Astrocyte of the hippocampus (primary cell): ENCODE measurements at places on chromosomes 1 and 21.

DNA sequence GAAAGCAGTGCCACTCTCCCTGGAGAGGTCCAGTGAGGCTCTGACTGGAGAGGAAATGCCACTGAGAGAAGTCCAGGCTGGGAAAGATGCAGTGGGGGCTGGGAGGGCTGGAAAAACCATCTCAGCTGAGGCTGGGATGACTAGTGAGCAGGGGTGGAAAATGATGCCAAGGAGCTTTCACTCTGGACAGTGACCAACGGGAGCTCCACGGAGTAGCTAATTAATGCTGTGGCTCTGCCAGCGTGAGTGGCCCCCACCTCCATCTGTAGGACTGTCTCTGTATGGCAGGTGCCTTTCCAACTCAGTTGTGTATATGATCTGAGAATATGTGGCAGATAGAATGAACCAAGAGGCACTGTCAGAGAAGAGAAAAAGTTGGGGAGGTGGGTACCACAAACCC, 86.7 kb downstream of the DDX20 start:
- DNase-seq, result no peak

GRCh38 chr21:31190516-31190915, 152.2 kb upstream of the KRTAP19-8 start:
- DNase-seq, result no peak

GRCh38 chr1:106613068-106613467, 443.4 kb upstream of the PRMT6 start:
- no peak for DNase-seq

DNA sequence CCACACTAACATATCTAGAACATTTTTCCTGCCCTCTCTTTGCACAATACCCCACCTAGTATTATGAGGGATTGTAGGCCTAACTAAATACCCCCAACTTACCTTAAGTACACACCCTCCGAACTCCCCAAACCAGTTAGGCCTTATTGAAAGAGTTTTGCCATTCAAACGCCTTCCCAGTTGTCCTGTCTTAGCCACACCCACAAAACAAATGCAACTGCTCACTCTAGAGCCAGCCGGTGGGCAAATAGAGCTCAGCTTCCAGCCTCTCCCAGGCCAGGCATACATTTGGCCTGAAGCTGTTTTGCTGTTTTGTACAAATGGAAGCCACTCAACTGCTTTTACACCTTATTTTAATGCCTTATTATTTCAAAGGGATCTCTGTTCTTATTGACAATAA, 224.2 kb upstream of the RUNX1 start:
- no peak for DNase-seq

GRCh38 chr21:41337515-41337914, 20.9 kb downstream of the FAM3B start:
- no peak for DNase-seq

DNA sequence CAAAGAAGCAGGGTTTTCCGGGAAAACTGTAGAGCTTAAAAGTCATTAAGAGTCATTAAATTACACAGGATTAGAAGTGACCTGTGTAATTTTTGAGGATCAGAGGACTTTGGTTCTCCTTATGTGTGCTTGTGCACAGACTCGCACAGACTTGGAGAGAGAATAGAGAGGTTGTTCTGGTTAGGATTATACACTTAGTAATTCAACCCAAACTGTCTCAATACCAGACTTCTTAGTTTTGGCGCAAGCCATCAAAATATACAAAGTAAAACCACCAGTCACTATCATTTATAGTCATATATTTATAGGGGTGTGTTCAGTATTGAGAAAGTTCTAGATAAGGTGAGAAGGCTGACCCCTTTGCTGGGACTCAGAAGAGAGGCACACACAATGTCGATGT, 112.3 kb downstream of the HLX start:
- DNase-seq, result no peak

DNA sequence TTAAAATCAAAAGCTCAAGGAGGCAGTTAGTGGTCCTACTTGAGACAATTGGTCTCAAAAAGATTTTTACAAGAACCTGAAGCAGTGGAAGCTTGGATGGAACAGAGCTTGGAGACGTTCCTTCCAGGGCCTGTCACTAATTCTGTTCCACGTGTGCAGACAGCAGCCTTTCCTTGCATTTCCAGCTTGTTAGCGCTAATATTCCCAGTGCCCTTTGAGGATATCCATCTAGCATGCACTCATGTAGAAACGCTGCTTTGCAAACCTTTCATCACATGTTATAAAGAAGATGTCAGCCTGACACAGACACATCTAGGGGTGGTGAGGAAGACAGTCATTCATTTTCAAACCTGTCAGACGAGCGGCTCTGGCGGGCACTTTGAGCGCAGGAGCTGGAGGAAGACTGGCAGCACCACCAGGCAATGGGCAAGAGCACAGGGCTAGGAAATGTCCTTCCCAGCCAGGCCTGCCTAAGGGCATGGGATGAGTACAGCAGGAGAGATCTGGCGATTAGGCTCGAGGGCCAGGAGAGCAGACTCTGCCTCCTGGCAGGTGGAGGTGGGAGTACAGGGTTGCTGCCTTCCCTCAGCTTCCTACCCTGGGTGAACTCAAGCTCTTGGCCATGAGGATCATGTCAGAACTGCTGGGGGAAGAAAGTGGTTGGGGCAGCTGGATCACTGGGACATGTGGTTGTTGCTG, 55.5 kb downstream of the CASQ2 start:
- DNase-seq, result no peak

DNA sequence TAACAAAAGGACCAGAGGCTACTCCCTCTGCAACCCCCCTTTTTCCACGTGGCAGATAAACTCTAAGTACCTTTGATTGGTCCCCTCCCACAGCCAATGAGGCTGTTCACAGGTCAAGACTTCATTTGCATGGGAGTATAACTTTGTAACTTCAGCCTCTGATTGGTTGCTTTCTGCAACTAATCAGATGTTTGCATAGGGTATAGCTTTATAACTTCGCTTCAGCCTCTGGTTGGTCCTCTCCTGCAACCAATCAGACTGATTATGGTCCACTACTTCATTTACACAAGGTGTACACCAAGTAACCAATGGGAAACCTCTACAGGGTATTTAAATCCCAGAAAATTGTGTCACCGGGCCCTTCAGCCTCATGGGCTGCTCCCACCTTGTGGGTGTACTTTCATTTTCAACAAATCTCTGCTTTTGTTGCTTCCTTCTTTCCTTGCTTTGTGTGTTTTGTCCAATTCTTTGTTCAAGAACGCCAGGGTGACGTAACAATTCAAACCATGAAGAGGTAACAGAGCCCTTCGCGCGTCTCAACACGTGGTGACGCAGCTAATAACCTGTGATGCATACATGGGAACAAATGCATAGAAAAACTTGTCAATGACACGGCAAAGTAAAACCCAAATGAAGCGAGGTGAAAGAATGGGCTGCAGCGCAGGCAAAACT, 47.2 kb downstream of the VPS26C start:
- DNase-seq, result peak; percentile 18

DNA sequence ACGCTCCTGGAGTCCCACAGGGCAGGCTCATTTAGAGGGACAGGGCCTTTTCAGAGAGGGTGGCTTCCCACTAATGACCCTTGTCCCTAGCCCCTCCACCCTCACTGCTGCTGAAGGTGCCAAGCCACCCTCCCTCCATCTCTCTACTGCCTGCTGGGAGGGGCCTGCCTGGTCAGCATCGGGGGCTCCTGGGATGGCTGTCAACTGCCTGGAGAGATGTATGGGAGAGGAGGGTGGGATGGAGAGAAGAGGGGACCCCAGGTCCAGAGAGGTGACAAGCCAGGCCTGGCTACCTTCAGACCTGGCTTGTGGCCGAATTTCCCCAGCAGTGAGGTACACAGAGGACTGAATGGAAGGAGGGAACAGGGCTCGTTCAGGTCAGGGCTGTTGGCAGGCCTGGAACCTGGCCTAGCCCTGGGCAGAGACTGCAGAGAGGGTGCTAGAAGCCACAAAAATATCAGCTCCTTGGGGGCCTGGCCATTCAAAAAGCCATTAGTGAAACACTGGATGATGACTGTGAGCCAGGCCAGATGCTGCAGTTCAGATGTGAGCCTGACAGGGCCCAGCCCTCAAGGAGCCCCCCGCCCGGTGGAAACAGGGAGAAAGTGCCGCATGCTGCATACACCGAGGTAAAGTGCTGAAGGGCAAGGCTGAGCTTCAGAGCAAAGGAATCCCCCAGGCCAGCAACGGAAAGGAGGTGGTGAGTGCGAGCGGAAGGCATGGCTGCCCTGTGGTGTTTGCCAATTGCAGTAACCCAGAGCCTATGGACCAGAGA, 20.0 kb downstream of the MMEL1 start:
- no peak for DNase-seq

- DNase-seq, result peak; percentile 52
Measured at GRCh38 chr1:109769330-109770078, 5.8 kb upstream of the EPS8L3 start.

GRCh38 chr1:32741413-32742198, 39.0 kb upstream of the SYNC start:
- peak; percentile 53 for DNase-seq

DNA sequence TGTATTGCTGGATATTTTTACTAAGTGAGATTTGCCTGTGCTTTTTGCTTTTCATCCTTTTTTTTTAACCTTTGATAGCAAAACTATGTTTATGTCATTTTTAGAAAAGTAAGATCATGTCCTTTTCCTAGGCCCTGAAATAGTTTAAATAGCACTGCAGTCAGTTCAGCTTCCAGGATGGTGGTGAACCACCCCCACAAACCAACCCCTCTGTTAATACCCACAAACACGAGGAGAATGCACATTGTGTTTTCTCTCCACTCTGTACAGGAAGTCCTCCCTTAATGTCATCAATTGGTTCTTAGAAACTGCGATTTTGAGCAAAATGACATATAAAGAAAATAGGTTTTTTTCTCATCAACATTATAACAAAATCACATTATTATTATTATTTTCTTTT, 117.7 kb upstream of the DSCAM start:
- DNase-seq, result peak; percentile 12

- DNase-seq, result no peak
Measured at GRCh38 chr1:53127546-53127945, 14.9 kb downstream of the SLC1A7 start.

GRCh38 chr1:184020855-184021254, 16.7 kb downstream of the COLGALT2 start:
- no peak for DNase-seq

- DNase-seq, result no peak
Measured at GRCh38 chr1:77371396-77371795, 89.6 kb downstream of the AK5 start.

DNA sequence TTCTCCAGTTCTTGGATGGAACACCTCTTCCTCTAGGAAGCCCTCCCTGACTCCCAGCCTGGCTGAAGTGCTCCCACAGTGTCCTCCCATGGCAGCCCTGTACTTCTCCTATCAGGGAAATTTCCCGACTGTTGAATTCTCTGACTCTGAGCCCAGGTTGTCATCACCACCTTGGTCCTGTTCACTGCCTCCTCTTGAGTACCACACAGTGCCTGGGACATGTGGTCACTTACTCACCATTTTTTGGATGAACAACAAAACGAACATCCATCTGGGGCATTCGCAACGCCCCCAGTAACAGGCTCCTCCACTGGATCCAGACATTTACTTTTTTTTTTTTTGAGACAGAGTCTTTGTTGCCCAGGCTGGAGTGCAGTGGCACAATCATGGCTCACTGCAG, 37.4 kb downstream of the CHD5 start:
- DNase-seq, result no peak

- peak; percentile 28 for DNase-seq
Measured at GRCh38 chr1:239547987-239548386, 161.6 kb downstream of the CHRM3 start.

- no peak for DNase-seq
Measured at GRCh38 chr1:101566883-101567538, 330.2 kb downstream of the S1PR1 start.

DNA sequence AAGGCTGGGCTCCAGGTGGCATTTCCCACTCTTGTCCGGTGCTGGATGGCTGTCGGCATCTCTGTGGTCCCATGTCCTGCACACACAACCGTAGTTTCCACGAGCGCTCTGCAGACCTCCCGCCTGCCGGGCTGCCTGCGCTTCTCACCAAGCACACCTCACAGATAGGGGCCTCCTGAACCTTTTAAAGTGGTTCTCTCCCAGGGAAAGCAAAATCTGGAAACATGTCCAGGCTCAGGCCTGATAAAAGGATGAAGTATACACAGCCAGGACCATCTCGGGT, 46.2 kb downstream of the CAPN9 start:
- DNase-seq, result no peak

DNA sequence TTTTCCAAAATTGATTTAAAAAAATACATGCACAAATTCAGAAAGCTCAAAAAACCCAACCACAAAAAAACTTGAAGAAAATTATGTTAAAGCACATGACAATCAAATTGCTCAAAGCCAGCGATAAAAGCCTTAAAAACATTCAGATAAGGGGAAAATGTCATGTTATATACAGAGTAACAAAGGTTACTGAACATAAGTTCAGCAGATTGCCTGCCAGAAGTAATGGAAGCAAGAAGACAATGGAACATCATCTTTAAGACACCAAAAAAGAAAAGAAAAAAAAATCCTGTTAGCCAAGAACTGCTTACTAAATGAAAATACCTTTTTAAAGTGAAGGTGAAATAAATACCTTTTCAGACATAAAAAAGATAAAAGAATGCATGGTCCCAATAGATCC, 147.2 kb upstream of the SGIP1 start:
- DNase-seq, result no peak

GRCh38 chr21:21605521-21605920, 607.3 kb downstream of the NCAM2 start:
- no peak for DNase-seq

DNA sequence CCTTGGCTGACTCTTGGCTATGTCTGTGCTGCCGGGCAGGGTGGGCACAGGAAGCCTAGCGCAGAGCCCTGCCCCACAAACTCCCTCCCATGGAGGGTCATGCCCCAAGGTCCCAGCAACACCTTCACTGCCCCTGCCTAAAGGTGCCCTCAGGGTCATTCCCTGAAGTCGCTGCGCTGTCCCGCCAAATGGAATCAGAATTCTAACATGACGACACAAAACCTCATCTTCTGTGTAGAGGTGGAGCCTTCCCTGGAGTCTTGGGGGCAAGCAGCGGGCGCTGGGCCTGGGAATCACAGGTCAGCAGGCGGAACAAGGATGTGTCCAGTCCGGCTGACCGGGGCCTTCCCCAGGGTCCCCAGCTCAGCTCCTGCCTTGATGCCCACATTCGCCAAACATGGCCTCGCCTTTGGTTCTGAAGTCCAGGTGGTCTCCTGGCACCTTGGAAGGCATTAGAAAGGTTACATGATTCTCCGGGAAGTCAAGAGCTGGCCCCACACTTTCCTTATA, 17.3 kb downstream of the TMEM201 start:
- DNase-seq, result no peak

DNA sequence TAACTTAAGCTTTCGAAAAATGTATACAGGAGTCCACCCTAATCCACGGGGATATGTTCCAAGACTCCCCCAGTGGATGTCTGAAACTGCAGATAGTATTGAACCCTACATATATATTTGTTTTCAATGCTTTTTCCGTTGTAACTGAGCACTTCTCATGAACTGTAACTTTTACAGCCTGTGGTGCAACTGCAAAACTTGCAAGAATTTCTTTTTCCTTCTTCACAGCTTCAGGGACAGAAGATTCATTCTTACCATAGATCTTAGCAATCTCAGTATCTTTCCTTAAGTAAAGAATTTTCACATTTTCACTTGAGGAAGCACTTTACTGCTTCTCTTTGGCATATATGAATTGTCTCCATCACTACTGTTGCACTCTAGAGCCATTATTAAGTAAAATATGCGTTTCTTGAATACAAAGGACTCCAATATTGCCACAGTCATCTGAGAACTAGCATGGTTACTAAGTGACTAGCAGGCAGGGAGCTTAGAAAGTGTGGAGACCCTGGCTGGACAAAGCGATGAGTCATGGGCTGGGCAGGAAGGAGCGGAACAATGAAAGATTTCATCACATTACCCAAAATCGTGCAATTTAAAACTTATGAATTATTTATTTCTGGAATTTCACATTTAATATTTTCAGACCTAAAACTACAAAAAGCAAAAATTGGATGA, 14.1 kb downstream of the DPYD start:
- DNase-seq, result peak; percentile 82

- peak; percentile 53 for DNase-seq
Measured at GRCh38 chr1:57133686-57134085, 167.9 kb upstream of the C8B start.
